ENCODE measurements at places on chromosomes 3 and 15. TPM values are rescaled to one million over a fixed set of nuclear protein-coding genes. Genes with fewer than 3 reads are reported as not detected.

- DNase-seq, result peak; percentile 9
Measured at GRCh38 chr3:170555329-170555728, 30.5 kb downstream of the SLC7A14 start.

- DNase-seq, result no peak
Measured at GRCh38 chr15:40182358-40183029, 21.6 kb downstream of the BUB1B start.

DNA sequence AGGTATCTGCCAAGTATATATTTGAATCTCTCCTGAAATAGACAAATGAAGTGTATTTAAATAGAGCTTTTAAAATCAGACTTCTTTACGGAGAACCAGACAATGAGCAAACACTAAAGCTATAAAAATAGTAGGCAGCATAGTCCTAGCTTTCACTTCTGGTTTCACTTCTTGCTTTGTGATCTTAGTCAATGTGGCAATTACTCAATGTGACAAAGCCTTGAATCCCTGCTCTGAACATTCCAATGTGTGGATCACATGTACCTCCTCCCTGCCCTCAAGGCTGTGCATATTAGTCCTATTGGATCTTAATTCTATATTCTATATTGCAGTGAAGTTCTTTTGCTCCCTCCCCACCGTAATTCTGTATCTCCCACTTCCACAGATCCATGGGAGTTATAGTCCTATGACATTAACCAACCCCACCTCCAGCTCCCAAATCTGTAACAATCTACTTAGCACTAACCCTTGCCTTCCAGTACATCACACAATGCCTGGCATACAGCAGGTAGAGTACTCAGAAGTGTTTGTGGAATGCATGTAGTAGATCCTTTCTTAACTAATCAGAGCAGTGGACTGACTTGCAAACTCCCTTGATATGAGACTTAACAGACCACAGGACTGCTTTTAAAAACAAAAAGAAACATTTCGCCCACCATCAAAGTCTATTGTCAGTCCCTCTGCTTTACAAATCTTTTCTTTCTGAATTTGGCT lies 24.3 kb upstream of the CP start:
- peak; percentile 73 for DNase-seq

DNA sequence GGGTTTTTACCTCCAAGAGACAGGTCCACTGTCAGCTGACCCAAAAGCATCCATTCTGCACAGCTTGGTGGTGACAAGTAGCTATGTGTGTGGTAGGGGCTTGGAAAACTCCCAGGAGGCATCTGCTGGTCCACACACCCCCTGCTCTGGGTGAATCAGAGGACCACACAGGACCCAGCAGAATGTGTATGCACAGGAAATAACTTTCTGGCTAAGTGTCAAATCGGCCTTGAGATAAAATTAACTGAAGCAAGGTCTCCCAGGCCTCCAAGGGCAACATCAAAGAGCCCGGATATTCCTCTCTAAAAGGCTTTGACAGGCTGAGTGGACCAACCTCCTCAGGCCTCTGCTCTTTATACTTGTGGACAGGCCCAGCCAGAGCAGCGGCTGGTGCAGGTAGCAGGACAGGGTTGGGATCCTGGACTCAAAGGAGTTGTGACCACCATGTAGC lies 66.5 kb downstream of the CTNNB1 start:
- peak; percentile 22 for DNase-seq

GRCh38 chr3:98772022-98772421 lies 8.9 kb downstream of the ST3GAL6 start:
- DNase-seq, result no peak

GRCh38 chr15:79896131-79896633 lies 632 bp downstream of the MTHFS start:
- peak; percentile 23 for DNase-seq

DNA sequence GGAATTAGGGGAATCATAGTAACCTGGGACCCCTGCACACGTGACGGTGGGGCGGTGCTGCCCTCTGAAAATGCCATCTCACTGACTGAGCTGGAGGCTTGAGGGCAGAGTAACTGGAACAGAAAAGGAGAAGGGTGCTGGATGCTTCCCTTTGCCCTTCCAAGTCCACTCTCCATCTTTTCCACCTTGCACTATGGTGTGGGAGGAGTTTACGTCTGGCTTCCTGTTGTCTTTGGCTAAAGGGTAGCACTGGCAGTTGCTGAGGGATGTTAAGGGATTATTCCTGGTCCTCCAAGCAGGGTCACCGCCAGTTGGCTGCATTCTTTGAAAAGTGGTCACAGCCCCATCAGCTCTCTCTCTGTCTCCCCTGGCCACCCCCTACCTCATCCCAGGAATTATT lies 129.4 kb upstream of the SNTN start:
- peak; percentile 23 for DNase-seq

- no peak for DNase-seq
Measured at GRCh38 chr15:58472821-58473581, 41.2 kb downstream of the LIPC start.

DNA sequence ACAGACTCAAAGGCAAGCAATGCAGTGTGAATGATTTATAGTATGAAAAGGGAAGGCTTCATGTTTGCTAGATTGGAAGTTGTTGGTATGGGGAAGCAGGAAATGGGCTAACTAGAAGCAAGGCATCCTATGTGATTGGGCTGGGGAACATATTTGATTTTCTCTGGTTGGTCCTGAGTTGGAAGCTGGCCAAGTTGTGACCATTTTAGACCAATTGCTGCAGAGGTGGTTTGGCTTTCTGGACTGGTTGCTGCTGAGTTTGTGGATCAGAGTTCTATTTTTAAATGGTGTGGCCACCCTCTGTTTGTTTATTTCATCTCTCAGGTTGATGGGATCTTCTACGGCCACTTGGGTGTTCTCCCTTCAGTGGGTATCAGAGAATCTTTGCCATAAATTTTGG lies 39.7 kb downstream of the NUDT16 start:
- DNase-seq, result no peak

- DNase-seq, result no peak
Measured at GRCh38 chr15:38665586-38666305, 101.1 kb upstream of the RASGRP1 start.

DNA sequence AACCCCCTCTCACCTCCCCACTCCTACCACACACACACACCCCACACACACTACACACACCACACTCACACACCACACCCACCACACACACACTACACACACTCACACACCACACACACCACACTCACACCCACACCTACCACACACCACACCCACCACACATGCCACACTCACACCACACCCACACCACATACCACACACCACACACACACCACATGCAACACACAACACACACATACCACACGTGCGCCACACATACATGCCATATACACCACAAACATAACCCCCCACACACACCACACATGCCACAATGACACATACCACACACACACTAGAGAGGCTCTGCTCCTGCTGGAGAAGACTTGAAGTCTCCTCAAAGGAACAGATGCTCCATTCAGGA lies 5.9 kb upstream of the ITPKA start:
- DNase-seq, result no peak

- no peak for DNase-seq
Measured at GRCh38 chr3:117556646-117557407, 847.2 kb downstream of the TUSC7 start.

DNA sequence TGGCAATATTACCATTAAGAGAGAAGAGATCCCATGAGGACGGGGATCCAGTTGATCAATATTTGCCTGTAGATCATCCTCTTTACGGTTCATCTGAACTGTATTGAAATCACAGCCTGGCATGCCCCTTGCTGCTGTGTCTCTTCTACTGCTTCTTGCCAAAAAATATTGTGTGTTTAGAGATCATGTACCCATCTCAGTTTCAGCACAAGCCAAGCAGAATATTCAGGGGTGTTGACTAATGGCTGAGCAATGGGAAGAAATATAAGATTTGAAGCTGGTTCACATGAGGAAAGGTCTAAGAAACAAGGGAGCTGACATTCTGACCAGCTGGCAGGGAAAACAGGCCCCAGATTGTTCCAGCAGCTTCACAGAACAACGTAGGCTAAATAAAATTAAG lies 21.3 kb downstream of the ATP13A5 start:
- no peak for DNase-seq

GRCh38 chr15:73318463-73319351 lies 50.1 kb downstream of the HCN4 start:
- DNase-seq, result no peak

DNA sequence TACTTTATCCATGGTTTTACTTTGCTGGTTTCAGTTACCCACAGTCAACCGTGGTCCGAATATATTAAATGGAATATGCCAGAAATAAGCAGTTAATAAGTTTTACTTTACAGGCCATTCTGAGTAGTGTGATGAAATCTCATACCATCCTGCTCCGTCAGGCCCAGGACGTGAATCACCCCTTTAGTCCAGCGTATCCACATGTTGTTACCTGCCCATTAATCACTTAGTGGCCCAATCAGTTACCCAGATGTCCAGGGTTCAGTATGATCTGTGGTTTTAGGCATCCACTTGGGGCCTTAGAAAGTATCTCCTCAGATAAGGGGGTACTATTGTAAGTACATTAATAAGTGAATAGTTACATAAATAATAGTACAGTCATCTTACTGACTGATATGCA lies 88.0 kb downstream of the TTBK2 start:
- DNase-seq, result peak; percentile 93

DNA sequence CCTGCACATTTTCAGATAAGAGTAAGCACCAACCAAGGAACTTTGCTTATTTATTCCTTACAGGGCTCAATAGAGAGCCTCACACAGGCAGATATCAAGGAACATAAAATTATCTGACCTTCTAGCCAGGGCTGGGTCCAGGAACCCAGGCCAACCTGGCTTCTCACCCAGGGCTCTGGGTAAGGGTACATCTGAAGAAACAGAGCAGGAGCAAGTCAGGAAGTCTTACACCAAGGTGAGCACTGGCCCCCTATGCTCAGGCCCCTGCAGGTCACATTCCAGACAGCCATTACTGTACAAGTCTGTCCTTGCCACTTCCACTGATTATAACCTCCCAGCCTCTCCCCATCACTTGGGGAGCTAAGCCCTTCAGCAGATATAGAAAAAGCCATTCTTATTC lies 19.1 kb downstream of the TF start:
- no peak for DNase-seq

DNA sequence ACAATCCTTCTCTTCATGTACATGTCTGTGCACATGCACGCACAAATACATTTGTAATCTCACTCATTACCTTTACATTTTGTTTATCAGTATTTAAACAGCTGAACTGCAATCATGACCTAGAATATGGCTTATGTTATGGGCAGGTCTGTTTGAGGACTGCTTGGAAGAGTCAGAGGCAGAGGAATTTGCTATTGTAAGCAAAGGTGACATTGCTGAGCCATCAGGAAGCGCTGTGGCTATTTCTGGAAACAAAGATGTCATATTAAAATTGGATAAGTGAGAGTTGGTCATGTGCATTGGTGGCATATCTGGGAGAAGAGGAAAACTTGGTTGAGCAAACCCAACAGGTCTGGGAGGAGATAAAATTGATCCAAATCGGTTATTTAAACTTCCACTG lies 41.6 kb downstream of the USF3 start:
- no peak for DNase-seq

DNA sequence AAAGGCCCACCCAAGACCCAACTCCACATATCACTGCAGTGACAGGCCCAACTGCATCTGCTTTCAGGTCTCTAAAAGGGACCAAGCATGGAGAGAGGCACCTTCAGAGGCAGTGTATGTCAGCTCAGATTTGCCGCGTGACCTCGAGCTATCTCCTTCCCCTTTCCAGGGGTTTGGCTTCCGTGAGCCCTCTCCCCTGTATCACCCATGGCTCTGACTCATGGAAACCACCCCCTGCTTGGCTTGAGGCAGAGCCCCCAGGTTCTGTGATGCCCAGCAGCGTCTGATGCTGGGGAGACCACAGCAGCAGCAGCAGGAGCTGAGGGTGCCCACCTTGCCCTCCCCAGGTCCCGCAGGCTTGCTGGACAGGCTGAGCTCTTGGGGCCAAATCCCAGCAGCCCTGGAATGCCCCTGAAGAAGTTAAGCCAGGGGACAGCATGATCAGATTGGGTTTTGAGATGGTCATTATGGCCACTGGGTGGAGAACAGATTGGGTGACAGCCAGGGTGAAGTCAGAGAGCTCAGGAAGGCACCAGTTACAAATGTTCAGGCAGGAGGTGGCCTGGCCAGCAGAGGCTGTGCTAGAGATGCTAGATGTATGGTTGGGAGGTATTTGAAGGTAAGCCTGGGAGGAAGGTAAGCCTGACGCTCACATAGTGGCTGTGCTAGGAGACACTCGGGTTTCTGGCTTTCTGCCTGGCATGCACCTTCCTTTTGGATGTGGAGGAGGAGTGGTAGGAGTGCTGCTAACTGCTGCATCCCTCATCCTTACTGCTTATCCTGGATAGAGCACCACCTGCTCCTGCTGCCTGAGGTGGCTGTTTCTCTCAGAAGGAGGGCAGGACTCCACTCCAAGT lies 42.9 kb downstream of the FGD5 start:
- no peak for DNase-seq

- DNase-seq, result no peak
Measured at GRCh38 chr3:70078778-70079177, 79.2 kb downstream of the SAMMSON start.

DNA sequence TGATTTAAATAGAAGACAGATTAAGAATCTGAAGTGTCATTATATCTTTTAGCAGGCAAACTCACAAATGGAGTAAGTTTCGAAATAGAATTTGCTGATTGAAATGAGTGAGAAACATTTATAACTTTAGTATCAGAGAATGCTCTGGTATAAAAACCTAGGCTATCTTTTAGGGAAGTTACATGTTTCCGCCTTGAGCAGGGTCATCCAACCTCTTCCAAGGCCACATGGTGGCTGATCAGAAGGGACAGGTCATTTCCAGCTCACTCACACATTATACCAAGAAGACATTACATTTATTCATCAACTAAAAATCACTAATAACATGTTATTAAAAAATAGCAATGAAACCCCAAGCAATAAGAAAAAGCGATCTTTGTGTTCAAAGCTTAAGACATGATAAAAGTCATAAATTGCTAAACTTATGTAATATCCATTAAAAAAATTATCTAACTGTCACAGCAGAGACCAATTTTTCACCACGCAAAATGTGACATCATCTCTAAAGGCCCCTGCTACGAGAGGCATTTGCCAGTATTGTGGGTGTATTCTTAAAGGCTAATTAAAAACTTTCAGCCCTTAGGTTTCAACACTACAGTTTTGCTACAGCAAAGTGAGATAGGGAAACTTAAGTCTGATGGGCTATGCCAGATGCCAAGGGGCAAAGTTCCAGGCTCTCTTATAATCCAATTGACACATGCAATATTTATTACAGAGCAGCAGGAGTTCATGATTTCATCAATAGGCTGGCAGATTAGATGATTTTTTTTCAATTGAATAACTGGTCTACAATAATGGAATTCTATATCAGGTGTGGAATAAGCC lies 240.4 kb upstream of the TBL1XR1 start:
- no peak for DNase-seq

Gene BFSP2
- not detected for total RNA-seq

Gene ABI3BP
- total RNA-seq, result 3.1 TPM

Gene POLR2M
- total RNA-seq, result 84.1 TPM

Gene UACA
- total RNA-seq, result 37.0 TPM

Gene EIF4E3
- 4.3 TPM for total RNA-seq

Gene CYP1A2
- not detected for total RNA-seq

Gene SLC28A2
- total RNA-seq, result not detected
